ENCODE measurements at places on chromosomes 2 and 18.

GRCh38 chr18:54606835-54607212, 15.8 kb downstream of the DYNAP start:
- no peak for DNase-seq

GRCh38 chr2:95309599-95309998, 12.5 kb downstream of the KCNIP3 start:
- DNase-seq: no peak

DNA sequence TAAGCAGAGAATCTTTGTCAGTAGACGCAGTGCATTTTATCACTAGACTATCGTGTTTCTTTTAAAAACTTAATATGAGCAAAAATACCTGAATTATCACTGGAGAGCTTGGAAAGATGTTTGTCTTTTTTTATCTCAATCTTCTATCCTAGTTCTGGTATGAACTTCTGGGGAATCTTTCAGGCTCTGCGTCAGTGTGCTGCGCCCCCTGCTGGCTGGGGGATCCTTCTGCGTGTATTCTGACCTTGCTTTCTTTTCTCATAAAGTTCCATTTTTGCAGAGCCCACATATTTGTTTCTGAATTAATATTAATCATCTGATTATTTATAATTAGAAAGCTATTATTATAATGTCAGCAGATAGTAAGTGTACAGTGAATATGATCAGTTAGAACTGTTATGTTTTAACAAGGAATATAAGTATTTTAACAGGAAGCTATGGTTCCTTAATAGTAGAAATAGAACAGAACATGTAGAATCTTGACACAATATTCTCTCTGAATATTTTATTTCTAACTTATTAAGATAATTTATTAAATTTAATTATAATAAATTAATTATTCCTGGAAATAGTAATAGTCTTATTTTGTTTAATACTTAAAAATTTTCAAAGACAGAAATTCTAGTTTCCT, 945.0 kb upstream of the CRIM1 start:
- DNase-seq: peak; percentile 19

DNA sequence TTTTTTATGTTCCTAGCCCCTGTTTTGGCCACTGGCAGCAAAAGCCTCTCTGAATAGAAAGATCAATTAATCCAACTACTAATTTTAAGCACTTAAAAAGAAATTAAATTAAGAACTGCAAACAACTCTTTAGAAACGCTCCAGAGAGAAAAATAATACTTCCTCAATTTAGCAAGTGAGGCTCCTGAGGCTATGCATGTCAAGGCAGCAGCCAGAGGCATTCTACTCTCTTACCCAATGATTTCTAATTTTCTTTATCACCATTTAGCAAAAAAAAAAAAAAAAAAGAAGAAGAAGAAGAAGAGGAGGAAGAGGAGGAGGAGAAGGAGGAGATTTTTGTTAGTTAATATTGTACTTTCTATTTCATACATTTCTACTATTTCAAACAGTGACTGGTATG, 68.5 kb downstream of the TMEM237 start:
- no peak for DNase-seq

DNA sequence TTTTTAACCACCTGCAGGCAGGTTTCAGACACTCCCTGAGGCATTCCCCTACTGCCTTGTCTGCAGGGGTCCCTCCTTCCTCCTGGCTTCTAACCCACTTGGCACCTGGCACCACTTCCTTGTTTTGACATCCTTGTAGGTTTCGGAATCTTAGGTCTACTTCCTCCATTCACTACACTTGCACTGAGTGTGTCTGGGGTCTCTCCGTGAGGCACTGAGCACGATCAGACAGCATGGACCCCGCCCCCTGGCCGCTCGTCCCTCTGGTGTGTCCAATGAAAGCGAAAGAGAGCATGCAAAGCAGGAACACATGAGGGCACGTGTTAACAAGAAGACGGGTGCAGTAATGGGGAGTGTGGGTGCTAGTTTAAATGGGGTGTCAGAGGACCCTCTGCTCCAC, 63.8 kb downstream of the HAUS1 start:
- no peak for DNase-seq

GRCh38 chr2:238868067-238868524, 20.2 kb downstream of the TWIST2 start:
- no peak for DNase-seq

DNA sequence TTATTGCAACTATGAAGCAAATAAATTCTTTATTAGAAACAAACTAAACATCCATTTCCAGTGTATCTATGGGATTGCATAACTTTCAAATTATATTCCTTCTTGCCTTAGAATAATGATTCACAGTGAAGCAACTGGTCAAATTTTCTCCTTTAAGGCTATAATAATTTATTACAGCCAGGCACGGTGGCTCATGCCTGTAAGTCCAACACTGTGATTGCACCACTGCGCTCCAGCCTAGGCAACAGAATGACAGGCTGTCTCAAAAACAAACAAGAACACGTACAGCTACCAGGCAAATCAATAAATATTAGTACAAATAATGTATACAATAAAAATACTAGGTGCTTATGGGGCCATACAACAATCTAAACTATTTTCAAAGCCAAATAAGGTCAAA, 1416.2 kb downstream of the LRP1B start:
- DNase-seq: no peak

- DNase-seq: no peak
These were observed 113.5 kb downstream of the PHLPP1 start for GRCh38 chr18:62828852-62829251.

GRCh38 chr2:173488861-173489260, 134.2 kb downstream of the CDCA7 start:
- no peak for DNase-seq

DNA sequence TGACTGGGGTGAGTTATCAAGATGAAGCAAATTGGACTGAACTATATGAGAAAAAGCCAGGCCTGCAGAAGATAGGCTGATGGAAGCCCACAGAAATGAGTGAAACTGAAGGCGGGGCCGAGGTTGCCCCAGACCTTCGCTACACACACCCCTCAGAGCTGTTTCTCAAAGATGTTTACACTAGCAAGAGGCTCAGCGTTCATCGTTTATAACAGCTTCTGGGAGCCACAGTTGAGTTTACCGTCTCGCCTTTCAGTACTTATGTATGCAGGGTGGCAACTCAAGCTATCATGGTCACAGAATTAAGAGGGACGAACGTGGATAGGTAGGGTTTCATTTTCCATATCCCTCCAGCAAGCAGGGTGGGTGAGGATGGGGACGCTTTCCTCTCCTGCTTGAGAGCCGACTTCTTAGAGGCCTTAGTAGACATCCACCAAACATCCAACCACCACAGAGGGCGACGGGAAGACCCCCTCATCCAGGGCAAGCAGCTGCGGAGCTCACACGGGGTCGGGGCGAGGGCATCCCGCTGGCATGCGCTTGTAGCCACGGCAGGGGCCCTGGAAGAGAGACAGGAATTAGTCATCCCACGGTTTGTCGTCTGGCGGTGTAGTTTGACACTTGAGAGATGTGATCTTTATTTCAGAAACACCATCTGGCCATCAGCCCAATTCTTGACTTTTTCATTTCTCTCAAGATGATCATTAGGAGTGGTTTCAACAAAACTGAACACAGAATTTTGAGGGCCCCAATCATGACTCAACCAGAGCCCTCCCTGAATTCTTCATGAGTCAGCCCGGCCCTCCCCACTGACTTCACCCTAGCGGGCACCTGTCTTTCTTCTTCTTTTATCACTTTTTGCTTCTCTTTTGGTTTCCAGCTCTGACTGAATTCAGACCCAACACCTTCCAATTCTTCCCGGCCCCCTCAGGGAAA, 109.1 kb upstream of the CTDP1 start:
- DNase-seq: peak; percentile 21

DNA sequence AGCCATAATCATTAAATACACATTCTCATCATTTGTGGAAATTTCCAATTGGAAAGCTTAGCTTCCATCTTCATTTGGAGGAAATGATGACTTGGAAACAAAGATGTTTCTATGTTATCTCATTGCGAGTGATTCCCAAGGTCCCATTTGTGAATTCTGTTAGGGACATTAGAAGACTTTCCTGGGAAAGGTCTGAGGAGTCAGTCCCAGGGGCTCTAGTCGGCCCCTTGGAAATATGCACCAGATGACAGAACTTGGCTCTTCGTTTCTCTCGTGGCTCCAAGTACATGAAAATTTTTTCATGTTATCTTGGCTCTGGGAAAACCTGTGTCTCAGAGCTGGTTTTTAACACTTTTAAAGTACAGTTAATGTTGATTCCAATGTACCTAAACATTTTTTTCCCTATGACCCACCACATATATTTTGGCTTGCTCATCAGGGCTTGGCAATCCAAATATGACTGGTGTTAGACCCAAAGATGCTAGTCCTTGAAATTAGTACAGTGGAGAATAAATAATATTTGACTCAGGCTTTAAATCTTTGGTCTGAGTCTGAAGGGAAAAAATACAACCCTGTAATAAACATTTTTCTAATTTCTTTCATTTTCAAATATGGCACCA, 15.4 kb upstream of the CAVIN2 start:
- no peak for DNase-seq

DNA sequence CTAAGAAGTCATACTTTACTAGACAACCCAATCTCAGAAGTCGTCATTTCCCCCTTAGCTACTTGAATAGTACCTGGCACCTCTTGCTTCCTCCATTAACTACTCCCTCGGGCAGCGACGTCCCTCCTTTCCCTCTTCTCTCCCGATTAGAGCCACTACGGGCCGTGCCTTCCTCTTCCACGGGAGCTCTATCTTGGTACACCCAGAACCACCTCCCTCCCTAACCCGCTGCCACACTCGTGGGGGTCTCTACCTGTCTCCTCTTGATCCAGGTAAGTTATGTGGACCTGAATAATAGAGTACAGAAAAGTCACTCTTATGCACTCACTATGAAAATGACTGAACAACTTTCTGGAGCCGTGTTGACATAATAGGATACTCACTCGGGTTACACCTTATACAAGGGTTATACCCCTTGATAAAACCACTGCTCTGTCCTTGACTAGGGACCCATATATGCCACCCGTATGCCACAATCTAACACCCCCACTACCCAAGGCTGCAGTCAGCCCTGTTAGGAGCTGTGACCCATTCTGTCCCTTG, 595 bp upstream of the HDHD2 start:
- no peak for DNase-seq

- DNase-seq: no peak
These were observed 84.6 kb downstream of the SMAD7 start for GRCh38 chr18:48866028-48866733.

- DNase-seq: no peak
These were observed 115.0 kb downstream of the GBX2 start for GRCh38 chr2:236052926-236053821.

DNA sequence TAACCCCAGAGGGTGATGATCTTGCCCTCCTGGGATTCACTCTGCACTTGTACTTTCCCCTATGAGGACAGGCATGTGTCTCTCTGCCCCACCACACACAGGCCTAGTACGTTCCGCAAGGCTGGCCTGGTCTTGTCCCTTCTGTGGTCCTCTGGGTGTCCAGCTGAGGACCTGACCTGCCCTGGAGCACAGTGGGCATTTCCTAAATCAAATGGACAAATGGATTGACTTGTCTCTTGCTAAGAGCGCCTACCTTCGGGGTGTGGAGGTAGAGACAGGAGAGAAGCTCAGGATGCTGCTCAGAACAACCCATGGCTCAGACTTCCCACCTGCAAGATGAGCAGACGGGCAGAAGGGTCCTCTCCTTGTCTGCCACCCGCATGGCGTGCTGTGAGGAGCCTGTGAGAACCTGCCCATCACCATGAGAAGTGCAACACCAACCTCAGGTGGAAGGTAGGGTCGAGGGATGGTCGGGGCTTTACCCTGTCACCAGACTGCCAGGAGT, 133.6 kb downstream of the MYCN start:
- no peak for DNase-seq

GRCh38 chr18:31778391-31778950, 17.8 kb upstream of the SLC25A52 start:
- no peak for DNase-seq

- peak; percentile 38 for DNase-seq
These were observed 412 bp downstream of the OSBPL1A start for GRCh38 chr18:24397131-24397693.

DNA sequence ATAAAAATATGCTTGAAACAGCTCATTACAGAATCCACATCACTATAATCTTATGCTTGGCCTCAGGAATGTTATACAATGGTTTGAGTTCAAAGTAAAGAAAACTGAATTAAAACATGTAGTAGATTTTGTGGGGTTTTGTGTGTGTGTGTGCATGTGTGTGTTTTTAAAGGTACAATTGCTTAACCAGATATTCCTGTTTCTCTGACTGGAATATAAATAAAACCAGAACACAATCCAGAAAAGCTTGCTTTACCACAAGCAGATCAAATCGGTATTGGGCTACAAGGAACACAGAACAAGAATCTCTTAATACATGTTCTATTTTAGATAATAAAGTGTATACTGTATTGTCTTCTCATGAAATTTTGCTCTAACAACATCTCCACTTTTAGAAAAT, 110.0 kb downstream of the TMEM247 start:
- DNase-seq: no peak

DNA sequence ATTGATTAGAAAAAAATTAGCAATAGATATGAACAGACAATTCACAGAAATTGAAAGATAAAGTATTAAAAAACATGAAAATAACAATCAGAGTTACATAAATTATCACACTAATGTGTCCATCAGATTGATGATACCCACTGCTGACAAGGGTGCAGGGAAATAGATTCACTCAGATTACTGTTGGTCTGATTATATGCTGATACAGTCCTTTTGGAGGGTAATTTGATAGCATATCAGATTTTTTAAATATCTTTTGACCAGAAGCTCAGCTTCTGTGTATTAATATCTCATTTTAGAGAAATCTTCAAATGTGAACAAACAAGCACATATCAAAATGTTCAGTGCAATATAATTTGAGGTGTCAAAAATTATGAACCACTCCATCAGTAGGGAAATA, 157.9 kb upstream of the EPC2 start:
- no peak for DNase-seq

GRCh38 chr18:2715990-2716389, 60.5 kb downstream of the SMCHD1 start:
- DNase-seq: no peak

GRCh38 chr2:164954186-164954585, 1.1 kb downstream of the SLC38A11 start:
- no peak for DNase-seq

- peak; percentile 65 for DNase-seq
These were observed 94.3 kb upstream of the ITGB6 start for GRCh38 chr2:160294339-160294803.

- DNase-seq: no peak
These were observed 184.7 kb upstream of the DLGAP1 start for GRCh38 chr18:4639628-4640310.

DNA sequence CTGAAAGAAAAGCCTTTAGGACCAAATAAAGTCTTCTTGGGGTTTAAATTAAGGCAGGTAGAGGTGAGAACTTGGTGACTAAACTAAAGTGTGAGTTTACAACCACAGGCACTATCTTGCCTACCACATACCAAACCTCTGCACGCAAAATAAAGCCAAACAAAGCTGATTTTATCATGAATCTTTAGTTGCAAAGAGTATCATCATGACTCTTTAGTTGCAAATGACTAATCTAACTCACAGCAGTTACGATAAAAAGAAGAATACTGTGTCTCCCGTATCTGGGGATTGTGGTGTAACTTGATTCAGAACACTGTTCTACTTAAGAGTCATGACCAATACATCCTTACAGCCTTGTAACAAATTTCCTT, 11.2 kb downstream of the CFAP210 start:
- DNase-seq: no peak

GRCh38 chr2:28048341-28048740, 157.8 kb downstream of the BABAM2 start:
- DNase-seq: no peak

GRCh38 chr2:129737660-129738527, 241.6 kb upstream of the RAB6C start:
- no peak for DNase-seq

GRCh38 chr2:235850771-235851551, 317.2 kb downstream of the GBX2 start:
- DNase-seq: no peak
